NCI-H2081 treated with DMSO at 0.1 percent for 48 hours (cell line): ENCODE measurements at places on chromosomes 5 and 9.

- no peak for DNase-seq
Observed at GRCh38 chr5:55934115-55934613, 60.6 kb downstream of the IL6ST start.

DNA sequence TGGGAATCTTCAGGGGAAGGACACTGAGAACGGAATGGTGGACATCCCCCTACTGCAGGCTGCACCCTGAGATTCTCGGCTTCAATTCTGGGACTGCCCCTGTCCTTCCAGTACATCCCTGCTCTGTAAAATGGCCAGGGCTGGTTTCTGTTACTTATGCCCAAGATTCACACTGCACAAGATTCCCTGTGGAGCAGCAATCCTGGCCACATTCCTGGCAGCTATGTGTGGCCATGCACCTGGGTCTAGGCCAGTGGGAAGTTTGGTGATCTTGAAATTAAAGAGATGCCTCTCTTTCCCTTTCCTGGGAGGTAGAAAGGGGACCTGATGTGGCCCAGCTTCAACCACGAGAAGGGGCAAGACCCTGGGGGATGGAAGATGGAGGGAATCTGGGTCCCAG, 27.6 kb downstream of the WHRN start:
- DNase-seq, result no peak

DNA sequence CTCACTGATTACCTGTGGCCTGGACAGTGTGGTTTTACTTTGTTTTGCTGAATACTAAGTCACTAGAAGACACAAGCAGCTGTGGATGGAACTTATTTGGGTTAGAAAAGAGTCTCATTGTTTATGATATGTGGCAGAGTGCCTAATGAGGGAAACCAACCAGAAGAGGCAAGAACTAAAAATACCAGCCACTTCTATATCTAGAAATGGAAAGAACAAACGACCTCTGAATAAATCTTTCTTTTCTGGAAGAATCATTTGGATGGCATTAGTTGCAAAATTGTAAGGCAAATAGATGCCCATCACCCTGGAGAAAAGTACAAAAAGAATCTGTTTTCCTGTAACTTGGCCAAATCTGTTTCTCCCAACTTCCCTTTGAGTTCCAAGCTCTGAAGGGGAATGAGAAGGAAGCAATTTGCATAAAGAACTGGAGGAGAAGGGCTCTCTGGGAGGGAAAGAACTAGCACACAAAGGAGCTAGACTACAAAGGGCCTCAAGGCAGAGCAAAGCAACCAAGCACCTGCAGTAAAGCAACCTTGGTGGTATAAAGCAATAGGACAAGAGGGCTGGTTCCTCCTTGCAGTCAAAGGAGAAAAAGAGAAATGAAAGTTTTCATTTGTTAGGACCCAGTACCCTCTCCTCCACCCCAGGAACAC, 455.4 kb downstream of the CAAP1 start:
- no peak for DNase-seq

DNA sequence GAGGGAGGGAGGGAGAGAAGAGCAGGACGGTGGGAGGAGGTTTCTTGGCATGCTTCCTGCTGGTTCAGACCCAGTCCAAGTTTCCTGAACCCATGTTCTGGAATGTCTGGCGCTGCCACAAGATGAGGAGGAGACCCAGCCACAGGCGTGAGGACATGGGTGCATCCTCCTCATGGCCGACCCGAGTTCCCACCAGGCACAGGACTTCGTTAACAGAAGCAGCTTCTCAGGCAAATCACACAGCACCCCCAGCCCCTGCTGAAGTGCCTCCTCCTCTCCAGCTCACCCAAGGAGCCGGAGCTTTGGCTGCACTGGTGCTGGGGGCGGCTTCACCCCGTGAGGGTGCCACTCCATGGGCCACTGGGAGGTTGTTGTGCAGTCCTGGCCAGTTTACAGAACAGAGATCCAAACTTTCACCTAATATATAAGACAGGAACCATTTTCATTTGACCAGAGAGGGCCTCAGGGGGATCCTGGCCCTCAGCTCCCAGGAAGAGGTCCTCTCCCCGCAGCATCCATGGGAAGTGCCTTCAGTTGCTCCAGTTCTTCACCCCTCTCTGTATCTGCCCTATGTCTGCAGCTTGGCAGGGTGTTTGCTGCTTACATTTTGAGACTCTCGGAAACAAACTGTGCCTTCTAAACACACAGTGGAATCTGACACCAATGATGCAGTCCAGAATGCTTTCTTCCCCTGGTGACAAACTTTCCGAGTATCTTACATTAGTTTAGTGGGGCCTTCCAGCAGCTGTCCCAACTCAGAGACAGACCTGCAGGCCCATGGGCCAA, 10.2 kb upstream of the NKD2 start:
- no peak for DNase-seq

DNA sequence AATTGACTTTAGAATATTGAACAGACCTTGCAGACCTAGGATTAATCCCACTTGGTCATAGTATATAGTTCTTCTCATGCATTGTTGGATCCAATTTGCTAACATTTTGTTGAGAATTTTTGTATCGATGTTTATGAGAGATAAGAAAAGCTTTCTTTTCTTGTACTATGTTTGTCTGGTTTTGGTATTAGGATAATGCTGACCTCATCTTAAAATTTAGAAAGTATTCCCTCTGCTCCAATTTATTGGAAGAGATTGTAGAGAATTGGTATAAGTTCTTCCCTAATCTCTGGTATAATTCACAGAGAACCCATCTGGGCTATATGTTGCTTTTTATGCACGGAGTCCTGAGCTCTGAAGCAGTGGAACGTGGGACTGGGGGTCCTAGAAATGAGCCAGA, 67.7 kb downstream of the ADAMTS16 start:
- DNase-seq, result no peak

- no peak for DNase-seq
Observed at GRCh38 chr5:127143722-127144121, 70.4 kb upstream of the C5orf63 start.

- DNase-seq, result no peak
Observed at GRCh38 chr9:92656537-92656925, 13.4 kb downstream of the IPPK start.

DNA sequence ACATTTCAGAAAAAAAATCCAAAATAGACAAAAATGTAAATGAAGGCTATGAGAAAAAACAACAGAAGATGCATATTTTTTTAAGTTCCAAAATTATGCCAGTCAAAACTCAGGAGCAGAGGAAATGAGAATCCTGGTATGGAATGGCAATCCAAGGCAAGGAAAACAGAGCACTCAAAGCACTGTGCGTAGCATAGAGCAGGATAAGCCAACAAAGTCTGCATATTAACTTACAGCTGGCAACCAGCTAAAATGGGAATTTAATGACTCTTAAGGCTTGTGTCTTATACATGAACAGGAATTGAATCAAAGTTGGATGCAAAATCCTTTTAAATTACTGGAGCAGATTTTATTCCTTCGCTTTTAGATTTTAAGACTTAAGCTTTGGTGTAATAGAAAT, 203.5 kb upstream of the DAPK1 start:
- DNase-seq, result no peak

DNA sequence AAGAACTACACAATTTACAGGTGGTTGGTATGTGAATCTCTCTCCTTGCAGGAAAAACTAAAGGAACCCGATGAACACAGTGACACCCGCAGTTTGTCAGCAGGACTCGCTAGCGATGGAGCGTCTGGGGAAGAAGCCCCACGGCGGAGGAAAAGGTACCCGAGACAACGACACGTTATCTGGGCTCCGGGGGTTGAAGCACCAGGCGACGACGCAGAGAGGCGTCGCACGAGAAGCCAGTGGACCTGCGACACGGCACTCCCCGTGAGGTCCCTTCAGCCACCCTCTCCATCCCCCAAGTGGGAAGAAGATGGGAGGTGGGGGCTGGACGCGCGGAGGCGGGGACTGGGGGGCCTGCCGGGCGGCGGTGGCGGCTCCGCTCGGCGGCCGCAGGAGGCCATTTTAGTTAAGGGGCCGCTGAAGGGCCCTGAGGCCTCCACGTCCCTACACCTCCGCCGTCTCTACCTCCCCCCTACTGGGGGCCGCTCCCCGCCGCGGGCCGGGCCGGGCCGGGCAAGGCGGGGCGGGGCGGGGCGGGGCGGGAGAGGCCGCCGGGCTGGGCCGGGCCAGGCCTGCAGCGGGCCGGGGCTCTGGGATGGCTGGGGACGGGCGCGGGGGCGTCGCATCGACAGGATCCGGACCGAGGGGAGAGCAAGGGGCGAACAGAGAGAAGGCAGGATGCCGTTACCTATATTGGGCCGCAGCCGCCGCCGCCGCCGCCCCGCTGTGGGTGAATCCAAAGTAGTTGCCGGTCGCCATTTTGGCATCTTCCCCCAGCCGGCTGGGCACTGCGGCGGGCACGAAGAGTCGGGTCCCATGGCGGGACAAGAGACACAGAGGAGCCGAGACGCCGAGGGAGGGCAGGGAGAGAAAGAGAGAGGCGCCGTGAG, 754 bp downstream of the ZFR start:
- DNase-seq, result no peak

- DNase-seq, result no peak
Observed at GRCh38 chr5:38575476-38575875, 19.0 kb upstream of the LIFR start.
